ENCODE measurements at places on chromosomes 12 and 14.

GRCh38 chr12:55737581-55738122, 5.3 kb upstream of the GDF11 start:
- no peak for DNase-seq

GRCh38 chr12:132827763-132828703, 636 bp downstream of the GOLGA3 start:
- peak; percentile 25 for DNase-seq

GRCh38 chr12:26172946-26173552, 22.3 kb upstream of the SSPN start:
- DNase-seq: no peak

- peak; percentile 71 for DNase-seq
Observed at GRCh38 chr14:52352061-52352491, 38.0 kb downstream of the PTGER2 start.

GRCh38 chr12:91921555-91921954, 224.1 kb downstream of the BTG1 start:
- no peak for DNase-seq

DNA sequence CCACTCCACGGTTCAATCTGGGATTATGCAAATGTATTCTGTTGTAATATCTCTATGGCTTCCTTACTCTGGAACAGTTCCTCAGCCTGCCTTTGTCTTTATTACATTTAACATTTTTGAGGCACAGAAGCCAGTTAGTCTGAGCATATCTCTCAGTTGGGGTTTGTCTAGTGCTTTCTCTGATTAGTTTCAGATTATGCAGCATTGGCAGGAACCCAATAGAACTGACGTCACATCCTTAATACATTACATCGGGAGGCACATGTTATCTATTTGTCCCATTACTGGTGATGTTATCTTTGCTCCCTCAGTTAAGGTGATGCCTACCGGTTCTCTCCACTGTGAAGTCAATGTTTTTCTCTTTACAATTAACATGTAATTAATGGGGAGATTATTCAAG, 62.4 kb downstream of the PPM1A start:
- no peak for DNase-seq

GRCh38 chr12:44464180-44464579, 411.9 kb downstream of the NELL2 start:
- DNase-seq: no peak

- DNase-seq: no peak
Observed at GRCh38 chr12:69338120-69338859, 9.9 kb upstream of the LYZ start.

DNA sequence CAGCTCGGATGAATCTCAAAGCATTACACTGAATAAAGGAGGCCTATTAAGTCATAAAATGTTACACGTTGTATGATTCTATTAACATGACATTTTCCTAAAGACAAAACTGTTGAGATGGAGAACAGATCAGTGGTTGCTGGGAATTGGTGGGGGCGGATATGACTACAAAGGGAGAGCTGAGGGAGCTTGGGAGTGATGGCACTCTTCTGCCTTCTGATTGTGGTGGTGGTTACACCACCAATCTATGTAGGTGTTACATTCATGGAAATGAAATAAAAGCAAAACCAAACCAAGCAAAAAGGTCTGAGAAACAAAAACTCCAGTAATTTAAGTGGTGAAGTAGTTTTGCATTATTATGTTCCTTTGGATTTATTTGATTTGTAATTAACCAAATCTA, 16.4 kb upstream of the EVL start:
- peak; percentile 35 for DNase-seq

DNA sequence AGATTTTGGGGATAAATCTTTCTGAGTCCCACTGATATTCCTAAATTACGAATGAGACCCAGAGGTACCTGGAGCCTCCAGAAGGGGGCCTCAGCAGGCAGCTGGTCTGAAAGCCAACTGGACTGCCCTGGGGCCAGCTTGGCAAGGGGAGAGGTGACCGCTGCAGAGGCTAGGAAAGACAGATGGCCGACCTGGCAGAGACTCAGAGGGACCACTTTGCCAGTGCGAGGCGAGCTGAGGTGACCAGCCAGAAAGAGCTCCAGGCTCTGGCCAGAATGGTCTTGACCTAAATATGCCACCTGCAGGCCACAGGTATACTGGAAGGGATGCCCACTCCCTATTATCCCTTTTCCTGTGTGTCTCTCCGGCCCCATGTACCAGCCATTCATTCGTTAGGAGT, 256.8 kb upstream of the GARIN6 start:
- DNase-seq: no peak

- no peak for DNase-seq
Observed at GRCh38 chr14:76465664-76466063, 89.7 kb downstream of the ESRRB start.

- no peak for DNase-seq
Observed at GRCh38 chr14:30345511-30345910, 213.4 kb upstream of the G2E3 start.

DNA sequence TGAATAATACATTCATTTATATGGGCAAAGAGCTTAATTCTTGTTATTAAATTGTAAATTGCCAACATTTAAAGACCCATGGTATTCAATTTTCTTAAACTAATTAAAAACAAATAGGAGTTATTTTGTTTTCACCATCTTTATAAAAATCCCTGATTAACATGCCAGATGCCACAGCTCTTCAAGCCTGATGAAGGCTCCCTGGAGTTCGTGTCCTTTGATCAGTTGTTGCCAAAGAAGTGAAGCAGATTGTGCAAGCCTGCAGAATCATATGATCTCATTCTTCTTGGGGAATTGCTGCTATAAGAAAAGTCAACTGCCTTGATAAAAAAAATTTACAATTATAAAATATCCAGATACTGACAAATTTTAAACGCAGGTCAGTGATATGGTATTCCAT, 288.3 kb upstream of the PPFIA2 start:
- no peak for DNase-seq

DNA sequence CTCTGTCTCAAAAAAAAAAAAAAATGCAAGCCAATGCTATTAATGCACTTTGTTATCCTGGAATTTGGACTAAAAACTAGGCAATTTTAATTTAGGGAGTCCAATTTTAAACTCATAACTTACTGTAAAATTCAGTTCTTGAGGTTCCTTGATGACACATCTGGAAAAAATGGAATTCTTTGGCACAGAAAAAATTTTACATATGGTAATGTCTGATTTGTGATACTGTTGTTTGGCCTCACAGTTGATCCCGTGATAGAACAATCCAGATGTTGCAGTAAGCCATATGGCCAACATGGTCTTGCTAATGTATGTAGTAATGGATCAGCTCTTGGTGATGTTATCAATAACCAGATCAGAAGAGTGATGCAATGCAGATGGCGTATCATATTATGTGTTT, 1089.8 kb downstream of the FLRT2 start:
- no peak for DNase-seq

DNA sequence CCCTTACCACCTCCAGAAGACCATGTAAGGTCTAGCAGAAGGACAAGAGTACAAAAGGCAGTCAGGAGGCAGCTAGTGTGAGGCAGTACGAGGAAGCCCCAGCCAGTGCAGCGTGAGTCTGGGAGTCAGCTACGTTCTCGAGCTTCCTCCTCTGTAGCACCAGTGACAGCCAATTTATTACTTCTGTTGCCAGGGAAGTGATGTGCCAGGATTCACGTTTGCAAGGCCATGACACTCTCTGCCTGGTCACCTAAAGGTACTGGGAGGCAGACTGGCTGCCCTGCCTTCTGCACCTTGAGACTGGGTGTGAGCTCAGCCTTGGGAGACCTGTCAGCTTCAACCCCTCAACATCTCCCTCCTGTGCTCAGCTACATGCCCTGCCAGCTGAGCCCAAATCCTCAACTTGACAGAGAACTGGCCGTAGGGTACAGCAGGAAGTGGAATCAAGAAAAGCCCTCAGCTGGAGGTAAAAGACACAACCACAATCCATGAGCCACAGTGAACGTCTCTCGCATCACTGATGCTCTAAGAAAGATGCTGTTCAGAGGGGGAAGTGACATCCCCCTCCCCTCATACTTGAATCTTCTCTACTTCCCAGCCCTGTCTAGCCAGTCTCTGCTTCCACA, 182.5 kb upstream of the RGS6 start:
- peak; percentile 48 for DNase-seq

DNA sequence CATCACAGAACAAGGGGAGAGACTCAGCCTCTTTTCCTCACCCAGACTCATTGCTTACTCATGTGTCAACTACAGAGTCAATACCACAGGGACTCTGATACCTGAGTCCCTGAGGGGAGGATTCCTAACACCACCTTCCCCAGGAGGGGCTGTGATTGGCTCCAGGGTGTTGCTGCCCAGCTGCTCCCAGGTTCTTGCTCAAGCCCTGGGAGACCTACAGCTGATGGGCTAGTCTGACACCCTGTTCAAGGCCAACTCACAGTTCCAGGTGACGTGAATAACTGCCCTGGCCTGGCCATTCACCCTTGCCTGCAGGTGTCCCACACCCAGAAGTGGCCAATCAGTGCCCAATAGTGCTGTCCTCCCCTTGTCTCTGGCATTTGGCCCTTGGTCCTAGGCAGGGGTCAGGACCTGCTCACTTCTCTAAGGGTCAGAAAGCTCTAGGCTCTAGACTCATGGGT, 8.6 kb downstream of the SPRYD4 start:
- DNase-seq: no peak

- DNase-seq: no peak
Observed at GRCh38 chr14:23629832-23630396, 6.2 kb upstream of the DHRS2 start.

DNA sequence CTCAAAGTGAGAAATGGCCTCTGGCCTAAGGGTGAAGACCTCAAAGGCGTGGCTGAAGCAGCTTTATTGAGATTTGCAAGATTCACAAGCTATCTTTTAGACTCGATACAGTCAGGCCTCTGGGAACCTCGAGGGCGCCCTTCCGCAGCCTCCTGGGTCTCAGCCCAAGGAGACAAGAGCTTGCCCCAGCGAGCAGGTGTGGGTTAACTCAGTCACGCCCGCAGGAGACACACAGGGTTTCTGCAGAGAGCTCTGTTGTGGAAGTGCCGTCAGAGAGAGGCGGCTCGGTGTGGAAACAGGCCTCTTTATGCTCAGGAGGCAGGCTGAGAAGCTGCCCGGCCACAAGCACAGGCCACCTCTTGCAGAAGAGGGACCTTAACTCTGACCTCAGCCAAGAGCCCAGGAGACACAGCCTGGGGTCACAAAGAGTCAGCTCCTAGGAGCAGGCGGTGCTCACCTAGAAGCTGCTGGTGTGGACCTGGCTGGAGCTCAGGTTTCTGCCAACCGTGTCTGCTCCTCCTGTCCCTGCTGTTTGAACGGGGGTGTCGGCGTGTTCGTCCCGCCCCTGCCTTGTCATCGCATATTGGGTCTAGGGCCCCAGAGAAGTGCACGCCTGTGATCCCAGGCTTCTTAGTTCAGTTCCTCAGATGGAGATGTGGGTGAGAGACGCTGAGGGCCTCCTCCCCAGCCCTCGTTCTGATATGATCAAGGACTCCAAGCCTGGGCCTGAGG, 42.1 kb upstream of the FBRSL1 start:
- DNase-seq: no peak

DNA sequence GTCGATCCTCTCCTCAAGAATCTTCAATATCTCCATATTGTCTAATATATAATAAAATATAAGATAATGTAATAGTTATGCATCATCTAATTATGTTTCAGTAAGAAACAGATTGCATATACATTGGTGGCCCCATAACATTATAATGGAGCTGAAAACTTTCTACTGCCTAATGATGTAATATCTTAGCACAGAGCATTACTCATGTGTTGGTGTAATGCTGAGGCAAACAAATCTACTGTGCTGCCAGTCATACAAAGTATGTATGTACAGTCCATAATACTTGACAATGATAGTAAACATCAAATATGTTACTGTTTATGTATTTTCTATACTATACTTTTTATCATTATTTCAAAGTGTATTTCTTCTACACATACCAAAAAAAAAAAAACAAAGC, 128.7 kb downstream of the CPNE8 start:
- no peak for DNase-seq

DNA sequence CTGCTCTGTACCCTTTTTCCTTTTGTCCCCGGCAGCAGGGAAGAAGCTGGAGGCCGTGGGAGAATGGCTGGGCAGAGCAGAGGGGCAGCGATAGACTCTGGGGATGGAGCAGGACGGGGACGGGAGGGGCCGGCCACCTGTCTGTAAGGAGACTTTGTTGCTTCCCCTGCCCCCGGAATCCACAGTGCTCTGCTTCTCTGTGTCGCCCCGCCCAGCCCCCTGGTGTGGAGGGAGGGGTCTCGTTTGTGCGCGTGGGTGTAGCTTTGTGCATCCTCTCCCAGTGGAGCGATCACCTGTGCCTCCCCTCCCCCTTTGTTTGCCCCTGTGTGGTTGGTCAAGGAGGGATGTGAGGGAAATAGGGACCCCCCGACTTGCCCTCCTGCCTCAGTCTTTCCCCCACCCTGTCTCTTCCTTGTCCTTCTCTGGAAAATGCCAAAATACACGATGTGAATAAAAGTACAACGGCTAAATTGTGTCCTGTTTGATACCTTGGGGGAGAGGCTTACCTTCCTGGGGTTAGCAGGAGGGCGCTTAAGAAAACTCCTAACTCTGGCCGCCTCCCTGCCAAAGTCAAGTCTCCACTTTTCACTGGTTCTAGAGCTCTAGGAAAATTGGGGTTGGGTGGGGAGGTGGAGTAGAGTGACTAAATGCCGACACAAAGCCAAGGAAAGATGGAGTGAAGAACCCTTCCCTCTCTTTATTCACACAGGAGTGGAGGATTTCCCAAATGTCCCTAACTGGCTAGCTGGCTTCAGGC, 990 bp upstream of the TPI1 start:
- no peak for DNase-seq

GRCh38 chr12:89919241-89919906, 210.7 kb upstream of the ATP2B1 start:
- DNase-seq: no peak

DNA sequence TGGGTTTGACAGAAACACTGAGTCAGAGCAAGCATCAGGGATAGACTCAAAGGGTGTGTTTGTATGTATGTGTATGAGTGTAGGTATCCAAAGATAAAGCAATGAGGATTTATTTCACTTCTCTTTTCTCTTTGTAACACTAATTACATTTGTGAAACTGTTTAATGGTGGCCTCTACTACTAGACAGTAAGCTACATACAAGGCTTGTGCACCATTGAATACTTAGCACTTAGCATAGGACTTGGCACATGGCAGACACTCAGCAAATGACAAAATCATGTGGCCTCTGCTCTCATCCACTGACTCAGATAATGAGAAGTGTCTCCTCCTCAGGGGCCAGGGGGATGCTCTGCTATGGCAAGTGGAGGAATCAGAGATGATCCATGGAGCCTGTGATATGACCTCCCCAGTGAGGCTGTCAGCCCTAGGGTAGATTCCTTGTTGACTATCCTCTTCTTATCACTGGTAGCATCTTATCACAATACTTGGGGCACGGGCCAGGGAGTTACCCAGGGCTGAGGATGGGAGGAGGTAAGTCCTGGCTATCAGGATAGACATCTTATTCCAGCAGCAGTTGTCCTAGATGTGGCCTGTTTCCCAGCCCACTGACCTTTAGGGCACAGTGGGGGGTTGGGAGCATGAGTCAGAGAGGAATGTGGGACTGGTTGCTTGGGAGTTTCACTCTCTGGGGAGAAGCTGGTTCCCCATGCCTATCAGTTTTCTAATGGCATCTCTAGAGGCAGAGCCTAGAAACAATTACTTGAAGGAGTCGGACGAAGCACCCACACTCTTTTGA, 71.2 kb upstream of the HOXC13 start:
- DNase-seq: no peak
